ENCODE measurements at places on chromosomes 16 and 17.

- ATAC-seq: no peak
These were observed 14.9 kb upstream of the MMD start for GRCh38 chr17:55436224-55437158.

DNA sequence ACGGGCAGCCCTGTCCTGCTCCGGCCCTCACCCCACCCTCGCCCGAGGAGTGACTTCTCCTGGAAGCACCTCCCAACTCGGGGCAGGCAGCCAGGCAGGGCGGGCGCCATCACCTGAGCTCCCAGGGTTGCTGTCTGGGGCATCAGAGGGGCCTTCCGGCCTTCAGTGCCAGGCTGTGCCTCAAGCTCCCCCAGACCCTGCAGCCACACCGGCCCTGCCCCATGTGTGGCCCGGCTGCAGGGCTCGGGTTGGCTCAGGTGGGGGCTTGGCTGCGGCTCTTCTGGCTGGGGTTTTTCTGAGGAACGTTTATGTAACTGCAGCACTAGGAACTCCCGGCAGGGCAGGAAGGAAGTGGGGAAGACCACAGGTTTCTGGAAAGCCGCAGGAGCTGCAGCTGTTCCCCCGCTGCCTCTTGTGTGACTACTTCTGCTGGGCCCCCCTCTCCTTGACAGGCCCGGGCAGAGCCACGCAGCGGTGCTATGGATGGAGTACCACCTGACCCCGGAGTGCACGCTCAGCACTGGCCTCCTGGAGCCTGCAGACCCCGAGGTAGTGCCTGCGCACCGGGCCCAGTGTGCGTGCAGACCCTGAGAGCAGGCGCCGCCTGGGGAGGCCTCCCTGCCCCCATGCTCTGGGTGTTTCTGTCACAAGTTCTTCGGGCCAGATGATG lies 45.6 kb downstream of the PRMT7 start:
- ATAC-seq: no peak

DNA sequence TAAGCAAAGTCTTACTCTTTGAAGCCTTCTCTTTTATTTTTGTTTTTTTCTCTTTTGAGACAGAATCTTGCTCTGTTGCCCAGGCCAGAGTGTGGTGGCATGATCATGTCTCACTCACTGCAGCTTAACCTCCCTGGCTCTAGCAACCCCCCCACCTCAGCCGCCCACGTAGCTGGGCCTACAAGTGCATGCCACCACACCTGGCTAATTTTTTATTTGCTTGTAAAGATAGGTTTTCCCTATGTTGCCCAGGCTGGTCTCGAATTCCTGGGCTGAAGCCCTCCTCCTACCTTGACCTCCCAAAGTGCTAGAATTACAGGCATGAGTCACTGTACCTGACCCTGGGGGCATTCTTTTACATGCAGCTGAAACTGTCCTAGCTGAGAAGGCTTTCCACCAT lies 154.7 kb downstream of the PRKCB start:
- ATAC-seq: no peak

DNA sequence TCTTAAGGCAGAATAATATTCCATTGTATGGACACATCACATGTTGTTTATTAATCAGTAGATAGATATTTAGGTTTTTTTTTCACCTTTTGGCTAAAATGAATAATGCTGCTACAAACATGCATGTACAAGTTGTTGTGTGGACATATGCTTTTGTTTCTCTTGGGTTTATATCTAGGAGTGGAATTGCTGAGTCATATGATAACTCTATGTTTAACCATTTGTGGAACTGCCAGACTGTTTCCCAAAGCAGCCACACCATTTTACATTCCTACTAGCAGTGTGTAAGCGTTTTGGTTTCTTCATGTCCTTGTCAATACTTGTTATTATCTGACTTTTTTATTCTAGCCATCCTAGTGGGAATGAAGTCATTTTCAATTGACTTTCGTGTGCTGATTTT lies 21.3 kb downstream of the CYLD start:
- peak; percentile 72 for ATAC-seq

DNA sequence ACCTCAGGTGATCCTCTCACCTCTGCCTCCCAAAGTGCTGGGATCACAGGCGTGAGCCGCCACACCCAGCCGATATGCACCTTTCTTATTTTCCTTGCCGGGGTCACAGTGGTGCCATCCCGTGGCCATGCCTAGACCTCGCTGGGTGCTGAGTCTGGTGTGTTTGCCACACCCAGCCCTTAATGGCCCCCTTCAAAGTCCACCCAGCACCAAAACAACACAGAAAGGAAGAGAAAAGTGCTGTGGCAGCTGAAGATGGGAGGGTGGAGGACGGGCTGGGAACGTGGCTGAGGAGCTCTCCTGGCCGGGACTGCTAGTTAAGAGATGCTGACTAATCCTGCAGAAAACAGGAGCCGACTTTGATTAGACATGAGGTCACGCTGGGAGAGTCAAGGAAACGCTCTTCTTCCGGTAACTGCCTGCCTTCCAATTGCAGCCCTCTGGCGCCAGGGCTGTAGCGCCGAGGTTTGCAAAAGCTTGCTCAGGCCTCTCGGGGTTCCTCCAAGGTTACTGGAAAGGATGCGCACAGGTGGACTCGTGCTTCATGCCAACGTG lies 10.9 kb downstream of the SLC43A2 start:
- ATAC-seq: peak; percentile 87

DNA sequence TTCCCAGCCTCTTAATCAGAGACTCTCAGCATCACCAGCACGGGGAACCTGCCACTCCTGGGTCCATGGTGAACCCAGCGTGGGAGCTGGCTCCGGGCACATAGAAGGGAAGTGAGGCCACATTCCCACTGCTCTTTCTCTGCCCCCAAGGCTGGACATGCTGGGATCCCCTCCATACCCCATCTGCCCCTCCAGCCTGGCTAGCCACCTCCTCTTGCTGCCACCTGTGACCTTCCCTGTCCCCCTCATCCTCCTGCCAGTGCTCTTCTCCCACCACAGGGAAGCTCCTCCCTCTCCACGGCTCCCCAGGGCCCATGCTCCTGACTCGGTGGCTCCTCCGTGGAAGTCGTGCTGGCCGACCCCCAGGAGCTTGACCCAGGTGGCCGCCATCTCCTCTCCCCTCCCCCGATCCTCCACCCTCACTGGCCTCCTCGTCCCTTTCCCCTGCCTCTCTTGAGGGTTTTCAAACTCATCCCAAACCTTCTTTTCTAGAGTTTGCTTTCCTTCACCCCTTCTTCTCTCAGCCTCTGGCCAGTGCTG lies 139.1 kb upstream of the CHMP6 start:
- ATAC-seq: no peak

All from esophagus mucosa (tissue), 1 donor.